ENCODE measurements at places on chromosomes 3 and 15. TPM values are rescaled to one million over a fixed set of nuclear protein-coding genes. Genes with fewer than 3 reads are reported as not detected.

CCDC9B gene
- 168 TPM for total RNA-seq

EFCC1 gene
- total RNA-seq, result 0.24 TPM

SPINK8 gene
- total RNA-seq, result not detected

DNA sequence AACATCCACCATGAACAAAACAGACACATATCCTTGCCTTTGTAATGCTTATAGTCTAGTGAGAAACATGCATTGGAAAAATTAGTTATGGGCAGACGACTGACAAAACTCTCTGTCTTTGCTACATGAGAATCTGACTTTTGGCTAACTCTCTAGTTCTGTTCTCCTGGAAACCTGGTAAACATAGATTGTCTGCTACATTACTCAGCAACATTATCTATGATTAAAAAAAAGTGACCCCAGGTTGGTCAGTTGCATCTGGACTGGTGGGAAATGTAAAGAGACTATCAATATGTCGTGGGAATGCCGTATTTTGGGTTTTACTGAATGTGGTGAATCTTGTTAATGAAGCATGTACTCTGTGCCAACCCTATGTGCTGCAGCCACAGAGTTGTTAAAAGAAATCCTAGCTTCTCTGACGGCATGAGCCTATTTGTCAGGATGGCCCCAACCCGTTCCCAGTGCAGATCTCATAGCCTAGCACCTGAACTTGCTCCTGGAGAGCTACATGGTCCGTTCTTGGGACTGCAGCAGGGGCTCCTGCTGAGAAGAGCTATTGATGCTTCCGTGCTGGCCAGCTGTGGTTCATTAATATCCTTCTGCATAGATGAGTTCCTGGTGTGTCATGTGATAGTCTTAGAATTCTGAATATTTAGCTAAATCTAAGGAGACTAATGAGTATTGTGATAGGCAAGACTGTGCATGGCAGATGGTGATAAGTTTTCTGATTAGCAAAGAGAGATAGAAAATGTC is 311.7 kb upstream of the ZNF717 start:
- H3K4me1 ChIP-seq, result no peaks in the 10 kb centered on the region
- H3K4me3 ChIP-seq, result no peak overlapping the region
- no peaks in the 10 kb centered on the region for H3K27me3 ChIP-seq
- H3K27ac ChIP-seq, result no peak overlapping the region

All from PC-9 (cell line).